ENCODE measurements at places on chromosomes 2 and 18.

DNA sequence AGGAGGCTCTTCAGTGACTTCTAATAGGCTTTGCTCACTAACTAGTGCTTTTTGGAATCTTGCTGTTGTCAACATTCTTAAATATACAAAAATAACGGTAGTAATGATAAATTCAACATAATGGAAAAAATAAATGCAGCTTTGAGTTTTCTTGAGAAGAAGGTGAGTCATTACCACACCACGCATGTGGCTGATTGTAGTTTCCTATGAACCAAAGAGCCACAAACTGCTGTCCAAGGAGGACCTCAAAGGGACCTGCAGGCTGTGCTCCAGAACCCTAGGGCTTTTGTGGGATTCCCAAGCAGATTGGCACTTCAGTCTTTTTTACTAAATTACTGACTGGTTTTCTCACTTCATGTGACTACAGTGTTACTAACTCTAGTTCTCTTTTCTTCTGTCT is 66.7 kb downstream of the TPGS2 start:
- no peak for DNase-seq

DNA sequence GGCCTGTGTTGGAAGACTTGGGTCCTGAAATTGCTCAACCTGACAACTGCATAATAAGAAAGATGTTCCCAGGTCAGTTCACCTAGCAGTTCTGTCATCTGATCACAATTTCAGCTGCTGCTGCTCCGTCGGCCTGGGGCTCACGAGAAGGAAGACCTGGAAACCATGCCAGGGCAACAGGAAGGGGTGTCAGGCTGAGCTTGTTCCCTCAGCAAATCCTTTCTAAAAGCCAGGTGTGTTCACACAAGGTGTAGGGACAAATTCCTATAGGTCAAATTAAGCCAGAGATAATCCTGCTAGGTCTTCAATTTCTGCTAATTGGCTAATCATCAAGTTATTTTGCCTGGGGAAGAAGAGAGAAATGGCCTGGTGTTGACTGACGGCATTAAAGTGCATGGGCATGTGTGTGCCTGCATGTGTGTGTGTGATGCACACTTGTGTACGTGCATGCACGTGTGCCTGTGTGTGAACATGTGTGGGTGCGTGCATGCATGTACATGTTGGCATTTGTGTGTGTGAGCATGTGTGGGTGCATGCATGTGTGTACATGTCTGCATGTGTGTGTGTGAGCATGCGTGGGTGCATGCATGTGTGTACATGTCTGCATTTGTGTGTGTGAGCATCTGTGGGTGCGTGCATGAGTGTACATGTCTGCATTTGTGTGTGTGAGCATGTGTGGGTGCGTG is 178.6 kb downstream of the TMEM18 start:
- DNase-seq = no peak

DNA sequence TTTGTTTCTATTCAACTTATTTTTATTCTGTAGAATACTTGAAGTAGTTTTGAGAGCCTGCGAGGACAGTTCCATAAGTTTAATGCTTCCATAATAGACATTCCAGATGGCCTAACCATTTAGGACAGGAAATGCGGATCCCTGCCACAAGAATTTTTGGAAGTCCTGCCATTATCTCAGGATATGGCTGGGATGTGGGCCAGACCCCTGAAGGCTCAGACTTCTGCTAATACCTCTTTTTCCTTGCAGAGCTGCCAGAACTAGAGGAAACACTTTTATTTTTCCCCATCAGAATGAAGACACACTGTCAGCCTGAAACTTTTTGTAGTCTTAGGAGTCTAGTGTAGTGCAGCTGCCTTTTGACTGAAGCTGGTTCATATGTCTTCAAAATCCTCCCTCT is 806.5 kb downstream of the TDRD15 start:
- no peak for DNase-seq

DNA sequence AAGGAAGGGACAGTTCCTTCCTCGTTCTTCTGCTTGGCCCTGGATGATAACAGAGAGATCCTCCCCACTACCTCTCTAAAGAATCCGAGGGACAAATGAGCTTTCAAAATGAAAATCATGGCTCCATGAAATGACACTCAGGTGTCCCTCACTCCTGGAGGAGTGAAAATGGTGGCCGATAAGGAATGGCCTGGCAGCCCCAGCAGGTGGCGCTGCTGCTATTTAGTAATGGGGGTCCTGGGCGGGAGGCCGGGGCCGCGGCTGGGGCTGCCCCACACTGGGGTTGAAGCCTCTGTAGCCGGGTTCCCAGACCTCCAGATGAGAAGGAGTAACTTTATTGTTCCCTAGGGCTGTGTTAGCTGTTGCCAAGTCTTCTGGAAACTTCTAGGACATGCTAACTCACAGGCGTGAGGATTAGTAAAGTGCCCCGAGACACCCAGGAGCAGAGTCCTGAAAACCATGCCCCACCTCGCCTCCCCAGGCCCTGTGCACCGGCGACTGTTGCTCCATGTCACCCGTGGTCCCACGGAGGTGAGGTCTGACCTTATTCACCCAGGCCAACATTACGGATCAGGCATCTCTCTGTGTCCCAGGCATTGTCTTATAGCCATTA is 138.0 kb downstream of the CTIF start:
- peak; percentile 50 for DNase-seq

GRCh38 chr2:217919204-217919603 is 83.6 kb downstream of the TNS1 start:
- no peak for DNase-seq

DNA sequence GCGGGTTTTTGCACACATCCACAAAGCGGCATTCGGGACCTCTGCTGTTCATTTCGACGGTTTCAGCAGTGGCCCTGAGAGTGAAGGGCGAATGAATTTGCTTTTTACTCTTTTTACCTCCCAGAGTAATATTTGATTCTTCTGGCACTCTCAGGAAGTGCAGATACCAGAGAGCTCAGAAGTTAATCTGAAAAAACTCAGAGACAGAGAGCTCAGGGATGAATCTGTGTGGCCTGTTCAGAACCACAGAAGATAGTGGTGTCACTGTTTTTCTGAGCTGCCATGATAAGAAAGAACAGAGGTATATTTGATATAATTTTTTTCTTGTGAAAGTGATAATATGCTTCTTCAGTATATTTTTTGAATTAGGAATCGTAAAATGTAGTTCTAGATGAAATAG is 129.3 kb downstream of the MBP start:
- DNase-seq = no peak

GRCh38 chr2:80703532-80703931 is 399.0 kb upstream of the LRRTM1 start:
- no peak for DNase-seq

DNA sequence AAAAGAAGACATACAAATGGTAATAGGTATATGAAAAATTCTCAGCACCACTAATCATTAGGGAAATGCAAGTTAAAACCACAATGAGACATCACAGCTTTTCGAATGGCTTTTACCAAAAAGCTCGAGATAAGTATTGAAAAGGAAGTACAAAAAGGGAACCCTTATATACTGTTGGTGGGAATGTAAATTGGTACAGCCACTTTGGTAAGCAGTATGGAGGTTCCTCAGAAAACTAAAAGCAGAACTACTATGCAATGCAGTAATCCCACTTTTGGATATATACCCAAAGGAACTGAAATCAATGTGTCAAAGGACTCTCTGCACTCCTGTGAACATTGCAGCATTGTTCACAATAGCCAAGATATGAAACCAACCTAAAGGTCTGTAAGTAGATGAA is 107.5 kb upstream of the SPATS2L start:
- DNase-seq = no peak

- peak; percentile 51 for DNase-seq
Observed at GRCh38 chr2:64525317-64525613, 1.1 kb downstream of the AFTPH start.

- DNase-seq = no peak
Observed at GRCh38 chr18:22167471-22168241, 1.7 kb upstream of the GATA6 start.

DNA sequence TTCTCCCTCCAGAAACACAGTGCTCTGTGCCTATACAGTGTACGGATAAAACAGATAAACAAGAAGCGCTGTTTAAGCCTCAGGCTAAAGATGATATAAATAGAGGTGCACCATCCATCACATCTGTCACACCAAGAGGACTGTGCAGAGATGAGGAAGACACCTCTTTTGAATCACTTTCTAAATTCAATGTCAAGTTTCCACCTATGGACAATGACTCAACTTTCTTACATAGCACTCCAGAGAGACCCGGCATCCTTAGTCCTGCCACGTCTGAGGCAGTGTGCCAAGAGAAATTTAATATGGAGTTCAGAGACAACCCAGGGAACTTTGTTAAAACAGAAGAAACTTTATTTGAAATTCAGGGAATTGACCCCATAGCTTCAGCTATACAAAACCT is 70.7 kb downstream of the TANK start:
- DNase-seq = peak; percentile 51

DNA sequence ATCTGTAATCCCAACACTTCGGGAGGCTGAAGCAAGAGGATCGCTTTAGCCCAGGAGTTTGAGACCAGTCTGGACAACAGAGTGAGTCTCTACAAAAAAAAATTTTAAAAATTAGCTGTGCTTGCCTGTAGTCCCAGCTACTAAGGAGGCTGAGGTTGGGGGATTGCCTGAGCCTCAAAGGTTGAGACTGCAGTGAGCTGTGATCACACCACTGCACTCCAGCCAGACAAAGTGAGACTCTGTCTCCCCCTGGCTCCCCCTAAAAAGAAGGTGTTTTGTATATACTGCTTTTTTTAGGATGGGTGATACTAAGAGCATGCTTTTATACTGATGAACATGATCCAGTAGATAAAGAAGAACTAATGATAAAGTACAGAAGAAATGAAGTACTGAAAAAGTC is 145.0 kb downstream of the BAZ2B start:
- DNase-seq = no peak

DNA sequence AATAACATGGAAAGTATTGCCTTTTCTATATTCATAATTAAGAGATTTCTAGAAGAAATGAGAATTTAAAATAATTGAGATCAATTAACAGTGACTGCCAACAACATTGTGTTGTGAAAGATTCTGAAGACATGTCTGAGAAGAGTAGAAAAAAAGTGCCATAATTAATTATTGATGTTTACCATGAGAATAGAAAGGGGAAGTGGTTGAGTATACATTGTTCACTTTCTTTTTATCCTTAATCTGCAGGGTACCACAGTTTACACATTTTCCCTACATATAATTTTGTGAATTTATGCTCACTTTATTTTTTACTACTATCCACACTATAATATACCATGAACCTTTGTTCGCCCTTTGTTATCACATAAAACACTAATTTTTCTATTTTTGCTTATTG is 47.1 kb upstream of the UBE2E3 start:
- no peak for DNase-seq

GRCh38 chr2:176852667-176853066 is 359.9 kb upstream of the HNRNPA3 start:
- no peak for DNase-seq

DNA sequence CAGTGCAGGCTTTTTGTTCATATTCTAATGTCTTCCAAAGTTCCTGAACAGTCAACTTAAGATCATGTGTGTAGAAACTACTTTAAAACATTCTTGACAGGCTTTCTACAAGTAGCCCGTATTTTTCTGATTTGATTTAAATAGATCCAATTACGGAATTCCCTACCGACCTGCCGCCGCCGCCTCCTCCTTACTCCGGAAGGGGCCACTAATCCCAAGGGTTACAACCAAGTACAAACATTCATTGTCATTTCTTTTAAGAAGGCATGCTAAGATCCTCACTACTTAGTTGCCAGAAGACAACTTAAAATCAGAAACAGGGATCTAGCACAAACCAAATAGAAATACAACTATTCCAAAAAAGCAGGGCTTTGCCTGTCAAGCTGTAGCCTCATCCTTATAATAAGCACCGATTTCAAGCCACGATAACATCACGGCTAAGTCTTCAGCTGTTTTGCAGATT is 784 bp downstream of the WDR33 start:
- peak; percentile 34 for DNase-seq

DNA sequence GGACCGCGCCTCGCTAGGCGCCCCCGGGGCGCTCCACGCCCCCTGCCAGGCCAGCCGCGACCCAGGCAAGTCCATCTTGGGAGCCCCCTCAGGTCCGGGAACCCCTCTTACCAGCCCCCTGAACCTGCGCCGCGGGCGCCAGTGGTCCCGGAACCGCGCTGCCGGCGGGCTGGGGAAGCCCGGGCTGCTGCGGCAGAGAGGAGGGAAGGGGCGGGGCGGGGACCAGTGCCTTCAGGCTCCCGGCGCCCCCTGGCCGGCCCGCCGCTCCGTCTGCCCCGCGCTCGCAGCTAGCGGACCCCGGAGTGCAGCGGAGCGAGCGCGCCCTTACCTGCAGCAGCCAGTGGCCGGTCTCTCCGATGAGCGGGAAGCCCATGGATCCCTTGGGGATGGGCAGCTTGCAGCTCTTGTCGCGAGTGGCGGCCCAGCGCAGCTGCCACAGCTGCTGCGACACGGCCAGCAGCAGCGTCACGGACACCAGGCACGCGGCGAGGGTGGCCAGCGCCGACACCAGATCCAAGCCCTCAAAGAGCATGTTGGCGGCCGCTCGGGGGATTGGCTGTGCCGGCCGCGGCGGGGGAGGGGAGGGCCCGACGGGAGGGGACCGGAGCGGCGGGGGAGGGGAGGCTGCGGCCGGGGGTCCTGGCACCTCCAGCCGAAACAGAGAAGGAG is at the start of gene CYP26B1:
Gene CYP26B1 (minus strand): TSS at position 560 of the 669 bp plus-strand sequence. CDS start 28 bp downstream, at position 532.
- no peak for DNase-seq

DNA sequence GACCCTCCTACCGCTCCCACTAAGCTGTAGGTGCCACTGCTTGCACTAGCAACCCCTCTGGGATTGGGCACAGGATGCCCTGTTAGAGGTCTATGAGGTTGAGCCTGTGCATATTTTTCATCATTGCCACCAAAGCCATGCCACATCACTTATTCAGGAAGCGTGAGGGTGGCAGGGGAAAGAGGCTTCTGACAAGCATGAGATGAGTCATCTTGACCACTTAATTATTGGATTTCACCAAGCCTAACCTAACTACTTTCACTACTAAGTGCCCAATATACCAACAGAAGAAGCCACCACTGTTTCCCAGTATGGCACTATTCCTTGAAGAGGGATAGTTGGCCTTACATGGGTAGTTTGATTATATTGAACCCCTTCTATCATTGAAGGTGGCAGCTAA is 181.3 kb upstream of the EPHA4 start:
- no peak for DNase-seq

GRCh38 chr18:70380915-70381896 is 92.4 kb downstream of the SOCS6 start:
- DNase-seq = no peak

- no peak for DNase-seq
Observed at GRCh38 chr2:225742487-225742886, 343.0 kb downstream of the NYAP2 start.

- no peak for DNase-seq
Observed at GRCh38 chr2:46023165-46023854, 273.9 kb upstream of the EPAS1 start.

- peak; percentile 73 for DNase-seq
Observed at GRCh38 chr2:230018153-230018552, 50.6 kb downstream of the SLC16A14 start.

DNA sequence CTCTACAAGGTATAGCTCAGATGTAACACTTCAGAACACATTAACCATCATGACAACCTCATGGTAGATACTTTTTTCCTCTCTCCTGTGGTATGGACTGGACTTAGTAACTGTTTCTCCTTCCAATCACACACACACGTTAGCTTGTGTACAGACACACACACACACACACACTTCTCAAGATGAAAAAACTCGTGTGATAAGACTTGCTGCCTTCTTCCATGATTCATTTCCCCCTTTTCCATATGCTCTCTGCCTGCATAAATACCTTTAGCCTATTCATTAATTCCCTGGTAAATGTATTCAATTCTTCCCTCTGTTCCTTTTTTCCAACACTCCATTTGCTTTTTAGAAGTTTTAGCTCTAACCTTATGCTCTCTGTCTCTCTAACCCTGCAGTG is 118.9 kb upstream of the TANK start:
- no peak for DNase-seq

- DNase-seq = no peak
Observed at GRCh38 chr2:14712111-14712510, 79.6 kb downstream of the LRATD1 start.

GRCh38 chr2:76464310-76464709 is 753.6 kb upstream of the GCFC2 start:
- no peak for DNase-seq

Measured in PC-3 (cell line).